ENCODE measurements at places on chromosomes 6 and 20.

GRCh38 chr6:155352811-155353210 is 38.5 kb upstream of the TFB1M start:
- no peak for DNase-seq

DNA sequence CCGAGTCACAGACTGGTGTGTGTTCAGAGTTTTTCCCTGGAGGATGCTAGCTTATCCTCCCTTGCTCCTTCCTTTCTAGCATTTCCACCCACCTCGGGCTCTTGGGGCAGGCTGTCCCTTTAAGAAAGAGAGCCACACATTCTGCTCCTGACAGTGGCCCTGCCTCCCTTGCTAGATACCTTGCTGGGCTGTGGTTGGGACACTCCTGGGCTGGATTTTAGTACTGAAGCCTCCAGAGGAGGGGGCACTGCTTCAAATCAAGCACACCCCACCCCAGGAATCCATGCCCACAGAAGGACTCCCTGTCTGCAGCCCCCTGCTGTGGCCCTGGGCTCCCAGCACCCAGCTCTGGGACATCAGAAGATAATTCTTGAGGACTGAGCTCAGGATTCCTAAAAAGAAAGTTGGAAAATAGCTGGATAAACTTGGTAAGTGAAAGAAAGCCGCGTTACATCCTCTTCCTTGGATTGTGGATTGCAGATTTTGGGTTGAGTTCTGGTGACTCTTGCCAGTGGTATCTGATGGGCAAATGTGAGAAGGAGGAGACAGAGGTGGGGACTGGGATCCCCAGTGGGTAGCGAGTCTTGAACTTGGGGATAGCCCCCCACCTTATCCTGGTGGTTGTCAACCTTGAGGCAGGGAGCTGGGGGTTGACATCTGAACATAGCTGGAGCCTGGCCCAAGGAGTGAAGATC is 29.0 kb downstream of the DAAM2 start:
- no peak for DNase-seq

DNA sequence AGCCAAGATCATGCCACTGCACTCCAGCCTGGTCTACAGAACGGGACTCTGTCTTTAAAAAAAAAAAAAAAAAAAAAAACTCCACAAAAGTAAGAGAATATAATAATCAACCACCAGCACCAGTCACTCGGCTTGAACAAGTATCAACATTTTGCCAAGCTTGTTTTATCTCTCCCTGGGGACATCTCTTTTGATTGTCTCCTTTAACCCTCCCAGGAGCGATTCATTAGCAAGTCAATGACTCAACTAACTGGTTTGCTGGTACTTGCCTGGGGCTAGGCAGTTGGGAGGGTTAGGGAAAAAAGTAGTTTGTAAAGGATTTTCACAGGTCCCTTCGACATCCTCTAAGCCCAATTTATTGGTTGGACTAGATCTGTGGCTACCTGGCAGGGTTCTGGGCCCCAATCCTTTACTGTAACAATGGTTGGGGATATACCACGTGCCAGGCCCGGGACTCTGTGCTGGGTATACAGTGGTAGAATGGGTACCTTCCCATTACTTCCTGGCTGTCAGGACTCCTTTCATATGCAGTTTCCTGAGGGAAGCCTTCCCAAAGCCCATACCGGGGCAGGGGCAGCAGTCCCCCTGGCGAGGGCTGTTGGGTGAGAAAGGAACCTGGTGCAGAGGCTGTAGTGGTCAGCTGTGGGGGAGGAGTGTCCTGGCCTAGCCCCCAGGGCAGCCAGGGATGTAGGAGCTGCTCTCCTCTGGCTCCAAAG is 12.2 kb downstream of the TGIF2 start:
- no peak for DNase-seq

- DNase-seq = no peak
Measured at GRCh38 chr20:44596876-44597275, 14.5 kb downstream of the PKIG start.

GRCh38 chr6:150290429-150290828 is 78.4 kb upstream of the IYD start:
- DNase-seq = no peak
